Activated naive CD4-positive, alpha-beta T cell treated with anti-CD3 and anti-CD28 coated beads for 36 hours (primary cell): ENCODE measurements at places on chromosomes 2 and 18. TPM values are rescaled to one million over a fixed set of nuclear protein-coding genes. Genes with fewer than 3 reads are reported as not detected.
A peak's percentile ranks its signal among the peaks of the same experiment; 100 is the strongest.

GRCh38 chr2:223442847-223443246 is 159.3 kb downstream of the SCG2 start:
- DNase-seq = no peak

LRP2 gene
- total RNA-seq = 0.25 TPM

DNA sequence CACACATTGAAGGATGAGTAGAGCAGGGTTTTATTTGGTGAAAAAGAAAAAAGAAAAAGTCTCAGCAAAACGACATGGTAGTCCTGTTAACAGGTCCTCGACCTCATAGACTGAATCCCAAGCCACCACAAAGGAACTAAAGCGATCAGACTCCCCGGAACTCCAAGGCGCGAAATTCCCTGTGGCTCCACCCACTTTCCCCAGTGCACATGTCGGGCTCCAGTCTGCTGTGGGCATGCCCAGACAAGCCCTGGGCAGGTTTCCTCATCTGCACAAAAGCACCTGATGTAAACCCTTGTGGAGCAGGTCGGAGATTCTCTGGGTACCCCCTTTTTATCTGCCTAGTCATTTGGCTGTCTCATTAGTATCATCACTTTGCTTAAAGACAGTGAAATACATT is 170.7 kb upstream of the FSIP2 start:
- DNase-seq = no peak

DNA sequence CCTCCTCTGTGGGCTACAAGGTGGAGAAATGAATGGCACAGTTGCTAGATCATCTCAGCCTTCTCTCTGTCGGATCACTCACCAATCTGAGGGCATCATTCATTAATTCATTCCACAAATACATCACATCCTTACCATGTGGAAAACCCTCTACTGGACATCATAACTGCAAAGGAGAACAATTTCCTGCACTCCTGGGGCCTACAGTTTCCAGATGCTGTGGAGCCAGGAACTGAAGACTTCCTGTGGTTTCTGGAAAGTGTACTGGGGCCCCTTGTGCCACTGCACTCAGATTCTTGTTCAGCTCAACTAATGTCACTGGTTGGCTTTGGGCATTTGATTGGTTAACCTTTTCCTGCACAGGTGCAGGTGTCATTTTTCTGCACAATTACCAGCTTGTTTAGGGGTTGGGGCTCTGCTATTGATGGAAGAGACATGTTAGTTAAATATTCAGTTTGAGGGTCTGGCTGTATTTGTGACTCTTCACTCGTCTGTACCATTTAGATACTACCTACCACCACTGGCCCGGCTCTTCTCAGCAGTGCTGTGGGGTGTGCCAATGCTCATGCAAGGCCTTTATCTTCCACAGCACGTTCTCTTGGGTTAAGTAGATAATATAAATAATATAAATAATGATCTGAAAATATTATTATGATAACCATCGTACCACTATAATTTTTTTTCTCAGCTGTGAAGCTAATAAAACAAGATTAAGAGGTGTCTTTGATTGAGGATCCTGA is 427.3 kb downstream of the TSN start:
- DNase-seq = no peak

DNA sequence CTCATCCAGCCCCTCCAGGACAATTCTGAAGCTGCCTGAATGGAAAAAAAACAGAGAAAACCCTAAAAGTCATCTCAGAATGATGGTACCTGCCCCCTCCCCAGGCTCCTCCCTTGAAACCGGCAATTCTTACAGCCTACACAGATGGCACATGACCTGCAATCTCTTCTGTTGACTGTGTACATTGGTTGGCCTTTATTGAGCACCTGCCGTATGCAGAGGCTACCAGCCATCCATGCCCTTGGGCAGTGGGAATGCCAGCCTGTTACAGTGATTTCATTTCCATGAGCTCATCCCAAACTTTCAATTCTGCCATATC is 57.1 kb downstream of the EMX1 start:
- no peak for DNase-seq

PASK gene
- 72.0 TPM for total RNA-seq

ZBTB7C gene
- not detected for total RNA-seq

DNA sequence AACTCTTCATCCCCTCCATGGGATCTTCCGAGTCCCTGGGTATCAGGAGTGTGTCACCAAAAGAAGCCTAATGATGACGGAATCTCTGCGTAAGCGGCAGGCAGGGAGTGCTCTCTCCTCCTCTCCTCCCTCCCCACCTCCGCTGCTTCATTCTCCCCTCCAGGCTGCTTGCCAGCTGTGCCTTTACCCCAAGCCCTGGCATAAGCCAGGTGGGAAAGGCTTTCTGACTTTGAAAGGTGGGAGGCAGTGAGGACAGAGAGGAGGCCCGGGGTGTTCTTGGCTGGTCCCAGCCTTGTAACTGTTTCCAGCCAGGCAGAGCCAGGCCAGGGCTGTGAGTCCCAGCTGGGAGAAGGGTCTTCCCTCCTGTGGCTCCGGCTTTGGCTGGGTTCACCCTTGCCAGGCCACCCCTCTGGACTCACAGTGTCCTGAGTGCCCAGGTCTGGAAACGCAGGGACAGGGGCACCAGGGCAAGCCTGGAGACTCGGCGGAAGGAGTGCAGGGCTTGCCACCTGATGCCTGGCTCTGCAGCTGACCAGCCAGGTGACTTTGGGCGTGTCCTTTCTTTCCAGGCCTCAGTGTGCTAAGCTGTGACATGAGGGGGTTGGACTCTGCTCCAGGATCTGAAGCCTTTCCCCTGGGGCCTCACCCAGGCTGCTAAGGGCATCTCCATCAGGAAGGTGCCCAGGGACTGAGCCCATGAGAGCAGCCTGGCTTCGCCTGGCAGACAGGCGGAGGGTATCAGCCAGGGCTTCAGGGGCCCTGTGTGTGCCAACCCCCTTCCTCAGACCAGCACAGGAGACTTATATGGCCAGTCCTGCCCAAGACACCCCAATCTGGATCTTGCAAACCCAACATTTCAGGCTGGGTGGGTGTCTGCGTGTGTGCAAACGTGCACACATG is 32.7 kb upstream of the HPCAL1 start:
- no peak for DNase-seq

DSC1 gene
- 0.24 TPM for total RNA-seq

DNA sequence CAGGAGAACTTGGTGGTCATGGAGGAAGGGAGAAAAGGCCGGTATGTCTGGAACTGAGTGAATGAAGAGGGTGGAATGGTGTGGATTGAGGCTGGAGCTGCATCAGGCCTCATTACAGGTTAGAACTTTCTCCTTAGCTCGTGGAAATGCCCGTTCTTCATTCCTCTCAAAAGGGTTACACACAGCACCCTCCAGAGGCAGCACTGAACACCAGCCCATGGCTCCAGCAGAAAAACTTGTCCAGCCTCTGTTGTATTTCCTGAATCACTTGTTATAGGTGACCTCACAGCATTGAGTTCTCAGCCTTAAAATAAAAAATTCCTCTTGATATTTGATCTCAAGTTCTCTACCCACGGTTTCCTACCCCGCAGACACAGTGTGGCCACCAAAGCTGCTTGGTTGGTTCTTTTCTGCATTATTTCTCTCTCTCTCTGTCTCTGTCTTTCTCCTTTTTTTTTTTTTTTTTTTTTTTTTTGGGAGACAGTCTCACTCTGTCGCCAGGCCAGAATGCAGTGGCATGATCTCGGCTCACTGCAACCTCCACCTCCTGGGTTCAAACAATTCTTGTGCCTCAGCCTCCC is 89.6 kb downstream of the ITGB1BP1 start:
- DNase-seq = peak; percentile 45

- DNase-seq = no peak
Measured at GRCh38 chr18:60172030-60172429, 200.5 kb downstream of the MC4R start.

CRYGB gene
- total RNA-seq = not detected

DNA sequence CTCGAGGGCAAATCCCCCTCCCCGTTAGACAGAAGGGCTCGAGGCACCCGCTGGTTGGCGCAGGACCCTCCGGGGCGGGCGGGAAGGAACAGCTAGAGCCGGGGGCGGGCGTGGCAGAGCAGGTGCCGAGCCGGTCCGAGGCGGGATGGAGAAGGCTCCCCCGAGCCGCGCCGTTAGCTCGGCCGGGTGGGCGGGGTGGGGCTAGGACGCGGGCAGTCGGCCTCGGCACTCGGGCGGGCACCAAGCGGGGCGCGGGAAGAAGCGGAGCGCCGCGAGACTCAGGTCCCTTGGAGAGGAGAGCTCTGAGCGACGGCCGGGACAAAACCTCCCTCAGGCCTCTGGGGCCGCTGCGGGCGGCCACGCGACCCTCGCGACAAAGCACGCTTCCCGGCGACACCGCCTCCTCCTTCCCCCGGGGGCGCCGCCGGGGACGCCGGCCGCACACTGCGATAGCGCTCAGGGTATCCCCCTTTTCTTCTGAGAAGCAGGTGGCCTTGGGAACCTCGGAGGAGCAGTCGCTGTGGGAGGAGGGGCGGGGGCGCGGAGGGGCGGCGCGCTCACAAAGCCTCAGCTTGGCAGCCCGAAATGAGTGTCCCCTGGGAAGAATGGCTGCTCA is 721 bp downstream of the FHOD3 start:
- DNase-seq = no peak

GRCh38 chr2:146632707-146633106 is 1212.1 kb upstream of the ACVR2A start:
- no peak for DNase-seq

CPS1 gene
- total RNA-seq = 0.86 TPM

- DNase-seq = peak; percentile 21
Measured at GRCh38 chr2:179106676-179107428, 56.9 kb upstream of the CCDC141 start.

PLGLB1 gene
- 0.37 TPM for total RNA-seq

- DNase-seq = no peak
Measured at GRCh38 chr2:209529579-209529978, 105.7 kb downstream of the MAP2 start.

DNA sequence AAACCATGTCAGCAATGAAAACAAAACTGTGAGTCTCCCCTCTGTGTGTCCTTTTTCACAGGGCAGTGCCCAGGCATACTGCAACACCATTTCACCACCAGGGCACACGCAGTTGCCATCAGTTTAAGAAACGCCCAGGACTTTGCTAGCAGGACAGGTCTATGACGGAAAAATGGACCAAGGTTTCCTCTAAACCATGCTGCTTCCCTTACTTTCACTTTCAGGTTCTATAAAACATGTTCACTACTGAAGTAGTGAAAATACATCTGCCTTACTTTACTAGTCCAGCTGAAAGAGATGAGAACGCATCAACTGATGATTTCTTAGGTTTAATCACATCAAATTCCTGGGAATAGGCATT is 110.5 kb downstream of the TCF4 start:
- DNase-seq = peak; percentile 16

GRCh38 chr2:173075781-173076580 is at the start of gene MAP3K20:
MAP3K20 (plus strand) TSS chr2:173075846; CDS start chr2:173091032, 15,186 bp downstream.
- DNase-seq = peak; percentile 65

SLC1A4 gene
- total RNA-seq = 8.7 TPM

GRCh38 chr18:63339920-63340484 is 20.4 kb upstream of the BCL2 start:
- DNase-seq = peak; percentile 65

- DNase-seq = no peak
Measured at GRCh38 chr18:57747809-57748680, 55.1 kb downstream of the ATP8B1 start.

ATP6V1C2 gene
- not detected for total RNA-seq

DNA sequence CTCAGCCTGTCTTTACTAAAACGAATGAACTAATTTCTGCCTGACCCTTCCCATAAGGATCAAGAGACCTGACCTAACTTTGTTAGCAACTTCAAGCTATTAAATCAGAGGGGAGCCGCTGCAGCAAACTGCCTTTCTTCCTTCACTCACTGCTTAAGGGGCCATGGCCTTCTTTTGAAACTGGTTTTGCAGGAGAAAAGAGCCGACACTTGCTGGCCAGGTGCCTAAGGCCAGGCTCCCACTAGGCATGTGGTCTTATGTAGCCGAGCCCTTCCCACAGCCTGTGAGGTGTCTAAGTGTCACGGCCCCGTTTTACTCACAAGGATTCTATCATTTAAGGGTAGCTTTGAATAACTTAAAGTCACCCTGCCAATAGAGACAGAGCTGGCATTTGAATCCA is 130.8 kb downstream of the ZNF236 start:
- no peak for DNase-seq
